ENCODE measurements at places on chromosomes 3 and 15.

- no peak for DNase-seq
Measured at GRCh38 chr15:47756872-47757271, 39.6 kb downstream of the SEMA6D start.

DNA sequence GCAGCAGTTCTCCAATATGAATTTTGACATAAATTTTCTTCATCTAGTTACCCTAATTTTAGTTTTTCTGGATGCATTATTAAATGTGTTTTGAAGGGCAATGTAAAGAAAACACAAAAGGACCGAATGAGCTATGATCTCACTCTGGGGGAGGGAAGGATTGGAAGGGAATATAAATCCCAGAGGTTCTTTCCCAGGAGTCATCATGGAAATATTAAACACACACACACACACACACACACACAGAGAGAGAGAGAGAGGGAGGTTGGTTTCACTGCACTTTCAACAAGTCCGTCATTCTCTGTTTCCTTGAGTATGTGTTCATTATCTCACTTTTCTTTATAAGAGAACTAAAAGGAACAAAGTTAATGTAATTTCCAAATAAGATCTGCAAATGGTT is 70.7 kb upstream of the DCBLD2 start:
- no peak for DNase-seq

- DNase-seq = no peak
Measured at GRCh38 chr3:85007195-85008094, 48.7 kb downstream of the CADM2 start.

DNA sequence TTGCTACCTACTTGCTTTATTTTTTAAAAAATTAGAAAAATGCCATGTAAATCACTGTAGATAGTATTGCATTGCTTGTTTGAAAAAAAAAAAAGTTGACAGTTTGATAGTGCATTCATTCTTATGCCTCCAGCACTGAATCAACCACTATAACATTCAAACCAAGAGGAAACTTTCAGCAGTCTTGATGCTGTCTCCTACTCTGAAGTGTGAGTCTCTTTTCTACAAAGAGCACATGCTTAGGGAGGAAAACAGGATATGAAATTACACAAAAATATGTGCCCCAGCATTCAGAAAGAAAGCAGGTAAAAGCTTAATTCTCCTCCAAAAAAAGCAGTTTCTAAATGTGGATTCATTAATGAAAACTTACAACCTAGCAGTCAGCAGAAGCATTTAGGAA is 78.3 kb downstream of the ZBTB20 start:
- DNase-seq = no peak

- DNase-seq = no peak
Measured at GRCh38 chr15:61794881-61795280, 265.4 kb downstream of the VPS13C start.

GRCh38 chr3:19559724-19560442 is 374.1 kb downstream of the EFHB start:
- no peak for DNase-seq

GRCh38 chr3:176321099-176321498 is 876.2 kb downstream of the TBL1XR1 start:
- DNase-seq = no peak

GRCh38 chr15:63052961-63053698 is 10.6 kb downstream of the TPM1 start:
- DNase-seq = no peak

- no peak for DNase-seq
Measured at GRCh38 chr15:90762109-90762508, 45.0 kb downstream of the BLM start.

GRCh38 chr3:137647179-137647578 is 116.9 kb upstream of the SOX14 start:
- no peak for DNase-seq

DNA sequence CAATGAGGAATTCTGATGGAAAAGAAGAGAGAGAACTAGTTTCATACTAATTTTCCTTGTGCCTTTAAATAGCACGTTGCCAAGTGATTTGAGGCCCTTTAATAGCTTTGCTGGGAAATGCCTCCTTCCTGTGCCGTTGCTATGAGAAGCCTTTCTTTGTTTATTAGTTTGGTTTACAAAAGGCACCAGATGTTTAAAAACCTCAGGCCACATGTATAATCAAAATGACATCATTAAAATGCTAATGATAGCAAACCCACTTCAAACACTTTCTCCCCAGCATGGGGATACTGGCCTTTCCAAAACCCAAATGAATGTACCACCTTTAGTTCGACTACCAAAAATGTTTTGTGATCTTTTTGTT is 50.0 kb upstream of the TBC1D23 start:
- no peak for DNase-seq

DNA sequence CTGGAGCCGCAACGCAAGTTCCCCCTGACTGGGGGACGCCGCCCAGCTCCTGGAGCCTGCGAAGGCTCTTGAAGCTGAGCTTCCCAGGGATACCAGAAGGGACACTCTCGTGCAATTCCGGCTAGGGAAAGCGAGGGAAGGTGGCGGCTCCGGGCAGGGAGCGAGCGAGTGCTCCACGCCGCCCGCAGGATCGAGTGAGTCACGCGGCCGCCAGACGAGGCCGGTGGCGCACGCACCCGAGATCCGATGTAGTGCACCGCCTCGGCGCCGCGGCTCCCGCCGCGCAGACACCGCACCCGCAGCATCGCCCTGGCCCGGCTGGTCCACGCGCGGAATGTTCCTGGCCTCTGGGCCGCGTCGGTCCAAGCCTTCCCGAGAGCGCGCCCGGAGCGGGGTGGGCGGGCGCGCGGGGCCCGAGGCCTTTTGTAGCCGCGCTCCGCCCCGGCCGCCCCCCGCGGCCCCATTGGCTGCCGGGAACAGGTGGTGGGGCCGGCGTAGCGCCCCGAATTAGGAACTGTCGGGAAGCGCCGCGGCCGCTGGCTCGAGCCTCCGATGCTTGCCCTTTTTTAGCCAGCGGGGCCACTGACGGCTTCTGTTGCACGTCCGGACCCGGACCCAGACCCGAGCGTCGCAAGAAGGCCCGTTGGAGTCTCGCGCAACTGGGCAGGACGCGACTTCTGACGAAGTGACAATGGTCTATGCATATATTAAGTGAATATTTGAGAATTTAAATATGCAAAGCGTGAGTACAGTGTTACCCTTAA is at the start of gene GATM:
GATM (minus strand) TSS at position 396 of the 764 bp plus-strand sequence; CDS start at position 305, 91 bp downstream.
- DNase-seq = no peak

DNA sequence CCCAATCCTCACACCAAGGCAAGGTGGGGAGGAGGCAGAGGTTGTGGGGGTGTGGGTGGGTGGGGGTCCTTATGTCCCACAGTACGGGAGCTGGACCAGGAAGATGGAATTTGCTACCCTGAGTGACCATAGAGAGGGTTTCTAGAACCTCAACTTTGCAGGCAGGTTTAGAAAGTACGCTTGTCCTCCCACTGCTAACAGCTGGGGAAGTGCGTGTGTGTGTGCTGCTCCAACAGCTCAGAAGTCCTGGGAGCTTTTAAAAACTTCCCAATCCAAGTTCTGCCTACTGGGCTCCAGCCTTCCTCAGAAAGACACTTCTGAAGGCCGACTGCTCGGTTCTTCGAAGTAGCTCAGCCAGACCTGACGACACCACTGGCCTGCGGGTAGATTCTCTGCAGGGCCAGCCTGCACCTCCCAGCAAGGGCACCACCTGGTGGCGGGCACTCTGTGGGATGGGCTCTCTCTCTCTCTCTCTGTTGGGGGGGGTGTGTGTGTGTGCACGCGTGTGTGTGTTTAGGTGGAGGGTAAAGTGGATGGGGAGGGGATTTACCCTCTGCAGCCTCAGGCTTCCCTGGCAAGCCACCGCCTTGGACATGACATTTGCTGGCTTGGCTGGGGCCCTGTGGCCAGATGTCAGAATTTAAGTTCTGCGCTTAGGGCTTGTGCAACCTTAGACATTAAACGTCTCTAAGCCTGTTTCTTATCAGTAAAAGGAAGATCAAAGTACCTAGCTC is 15.6 kb downstream of the TMEM158 start:
- DNase-seq = no peak

DNA sequence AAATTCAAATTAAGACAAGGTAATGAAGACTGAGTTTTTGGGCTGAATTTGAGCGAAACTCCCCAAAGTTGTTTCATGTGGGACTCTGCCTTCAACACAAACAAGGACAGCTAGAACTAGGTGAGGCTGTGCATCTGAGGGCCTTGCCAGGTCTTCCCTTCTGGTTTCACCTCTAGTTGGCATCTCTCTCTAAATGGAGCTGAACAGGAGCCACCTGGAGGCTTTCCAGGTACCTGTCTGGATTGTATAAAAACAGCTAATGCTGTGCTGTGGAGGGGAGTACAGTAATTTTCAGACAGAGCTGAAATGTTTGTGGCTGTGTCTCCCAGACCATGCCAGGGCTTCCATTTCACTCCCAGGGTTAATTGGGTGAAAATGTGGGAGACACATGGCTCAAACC is 27.1 kb downstream of the TRIM71 start:
- no peak for DNase-seq

DNA sequence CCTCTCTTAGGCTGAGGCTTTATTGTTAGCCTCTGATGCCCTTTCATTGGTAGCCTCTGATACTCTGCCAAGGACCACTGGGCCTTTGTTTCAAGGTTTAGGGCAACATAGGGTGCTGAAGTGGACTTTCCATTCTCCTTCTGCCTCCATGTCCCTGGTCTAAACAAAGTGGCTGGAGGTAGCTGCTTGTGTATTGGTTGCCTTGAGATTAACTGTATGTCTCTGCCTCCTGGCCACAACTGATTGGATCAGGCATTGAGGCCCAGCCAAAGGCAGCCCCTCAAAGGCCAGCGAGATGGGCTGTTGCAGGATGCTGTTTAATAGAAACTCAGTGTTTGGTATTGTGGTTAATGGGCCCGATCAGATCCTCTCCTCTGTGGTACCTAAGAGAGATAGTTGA is 77.9 kb upstream of the PRR23C start:
- DNase-seq = no peak

DNA sequence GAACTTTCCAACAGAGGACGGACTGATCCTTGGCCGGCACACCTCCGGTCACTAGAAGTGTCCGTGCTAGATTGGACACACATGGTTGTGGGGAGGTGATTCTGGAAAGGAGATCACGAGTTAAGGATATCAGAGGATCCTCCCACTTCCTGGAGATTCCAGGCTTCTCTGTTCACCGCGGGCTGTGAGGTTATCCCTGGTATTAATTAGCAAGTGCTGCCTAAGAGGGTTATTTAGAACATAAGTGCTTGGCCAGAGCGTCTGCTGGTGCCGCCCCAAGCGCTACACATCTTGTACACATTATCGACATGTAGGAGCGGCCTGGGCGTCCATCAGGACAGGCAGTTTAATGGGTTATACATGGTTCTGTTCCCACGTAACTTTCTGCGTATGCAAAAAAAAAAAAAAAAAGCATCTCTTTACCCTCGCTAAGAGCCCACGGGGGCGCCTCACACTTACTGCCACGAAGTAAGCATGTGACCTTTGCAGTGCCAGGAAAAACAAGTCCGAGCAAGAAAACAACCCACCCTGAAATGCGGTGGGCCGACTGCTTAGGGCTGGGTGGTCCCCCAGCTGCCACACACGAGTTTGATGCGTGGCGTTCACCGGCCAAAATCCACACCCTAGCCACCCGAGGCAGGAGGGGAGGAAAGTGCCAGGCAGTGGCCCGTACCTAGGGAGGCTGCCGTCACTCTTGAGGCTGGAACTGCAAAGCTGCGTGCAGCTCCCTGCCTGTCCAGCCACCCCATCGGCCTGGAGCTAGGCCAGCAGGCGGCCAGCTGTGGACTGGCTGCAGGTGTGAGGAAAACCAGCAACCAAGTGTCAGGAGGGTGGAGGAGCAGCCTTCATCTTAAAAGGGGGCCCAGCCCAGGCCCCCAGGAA is 78.0 kb downstream of the CPN2 start:
- DNase-seq = no peak

- no peak for DNase-seq
Measured at GRCh38 chr3:63661242-63661641, 8.8 kb downstream of the SNTN start.

DNA sequence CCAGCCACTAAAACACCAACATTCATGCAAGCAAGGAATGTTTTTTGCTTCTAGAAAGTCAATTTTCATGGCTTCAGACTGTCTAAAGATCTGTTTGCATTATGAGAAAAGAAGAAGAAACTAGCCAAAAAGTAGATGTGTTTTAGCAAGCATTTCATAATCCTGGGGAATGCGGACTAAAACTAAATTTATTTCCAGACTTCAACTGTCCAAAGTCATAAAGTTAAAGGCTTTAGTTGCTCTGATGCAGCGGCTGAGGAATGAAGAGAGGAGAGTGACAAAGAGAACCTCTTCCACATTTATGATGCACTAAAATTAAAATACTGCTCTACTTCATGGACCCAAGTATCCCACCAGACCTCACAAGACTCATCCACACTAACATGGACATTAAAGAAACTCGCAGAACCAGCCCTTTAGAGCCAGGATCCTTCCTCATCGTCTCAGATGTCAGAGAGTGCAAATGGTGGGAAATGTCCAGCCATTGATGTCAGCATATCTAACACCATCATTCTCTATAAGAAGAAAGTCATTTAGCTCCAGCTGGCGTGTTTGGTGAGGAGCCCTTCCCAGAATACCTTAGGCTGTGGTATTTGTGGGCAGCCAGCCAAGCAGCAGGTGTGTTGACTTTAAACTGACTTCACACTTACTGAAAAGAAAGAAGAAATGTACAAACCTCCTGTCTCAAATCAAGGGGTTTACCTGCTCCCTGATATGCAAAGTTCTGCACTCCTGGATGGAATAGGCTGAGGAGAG is 17.4 kb downstream of the FYCO1 start:
- DNase-seq = no peak

- DNase-seq = no peak
Measured at GRCh38 chr15:45495588-45495987, 27.0 kb downstream of the SLC30A4 start.

DNA sequence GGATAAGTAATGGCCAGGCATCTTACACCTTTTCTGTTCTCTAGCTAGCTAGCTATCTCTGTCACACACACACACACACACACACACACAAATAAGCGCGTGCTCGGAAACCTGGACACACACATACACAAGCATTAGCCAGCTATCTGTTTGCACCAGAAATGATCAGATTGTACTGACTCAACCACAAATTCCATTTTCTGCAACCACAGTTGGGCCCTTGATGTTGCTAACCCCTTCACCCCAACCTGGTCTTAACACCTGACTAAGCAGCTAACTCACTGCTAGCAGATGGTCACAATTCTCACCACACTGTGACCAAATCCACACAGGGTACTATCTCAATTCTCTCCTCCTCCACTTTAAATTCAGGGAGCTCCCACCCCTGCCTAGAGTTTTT is 183.0 kb upstream of the THBS1 start:
- DNase-seq = no peak

- no peak for DNase-seq
Measured at GRCh38 chr3:34066328-34066727, 267.9 kb downstream of the PDCD6IP start.

DNA sequence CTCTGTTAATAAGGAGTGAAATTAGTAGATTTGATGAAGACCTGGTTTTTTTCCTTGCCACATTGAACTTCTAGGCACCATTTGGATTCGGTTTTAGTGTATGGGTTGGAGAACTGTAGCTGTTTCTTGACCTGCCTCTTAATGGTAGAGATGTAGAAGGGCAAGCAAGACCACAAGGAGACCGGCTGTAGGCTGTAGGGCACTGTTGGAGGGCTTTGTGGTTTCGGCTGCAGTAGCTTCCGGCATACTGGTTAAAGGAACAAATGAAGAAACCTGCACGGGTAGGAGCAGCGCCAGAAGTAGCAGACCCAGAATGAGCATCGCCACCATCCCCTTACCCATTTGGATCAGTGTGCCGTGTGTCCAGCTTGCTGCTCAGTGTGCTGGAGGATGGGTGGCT is 7.9 kb downstream of the PCLAF start:
- no peak for DNase-seq
